ENCODE measurements at places on chromosomes 5 and 9.

- no peak for DNase-seq
Observed at GRCh38 chr9:4226331-4227250, 73.3 kb downstream of the GLIS3 start.

DNA sequence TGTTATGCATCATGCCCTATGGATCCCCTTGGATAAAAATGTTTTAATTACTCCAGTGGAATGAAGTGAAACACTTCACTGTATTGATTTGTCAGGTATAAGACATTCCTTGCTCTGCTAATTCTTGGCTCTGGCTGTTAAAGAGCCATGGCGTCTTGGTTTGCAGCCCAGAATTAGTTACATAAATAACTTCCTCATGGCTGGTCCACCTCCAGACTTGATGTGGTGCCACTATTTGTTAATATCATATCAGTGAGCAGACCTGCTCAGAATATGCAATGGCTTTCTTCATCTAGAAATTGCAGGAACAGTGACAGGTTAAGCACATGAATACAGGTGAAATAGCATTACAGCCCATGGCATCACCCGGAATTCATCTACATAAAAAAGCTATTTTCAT lies 446.9 kb upstream of the GRIN3A start:
- no peak for DNase-seq

- DNase-seq = peak; percentile 86
Observed at GRCh38 chr9:105054491-105054890, 126.5 kb upstream of the ABCA1 start.

DNA sequence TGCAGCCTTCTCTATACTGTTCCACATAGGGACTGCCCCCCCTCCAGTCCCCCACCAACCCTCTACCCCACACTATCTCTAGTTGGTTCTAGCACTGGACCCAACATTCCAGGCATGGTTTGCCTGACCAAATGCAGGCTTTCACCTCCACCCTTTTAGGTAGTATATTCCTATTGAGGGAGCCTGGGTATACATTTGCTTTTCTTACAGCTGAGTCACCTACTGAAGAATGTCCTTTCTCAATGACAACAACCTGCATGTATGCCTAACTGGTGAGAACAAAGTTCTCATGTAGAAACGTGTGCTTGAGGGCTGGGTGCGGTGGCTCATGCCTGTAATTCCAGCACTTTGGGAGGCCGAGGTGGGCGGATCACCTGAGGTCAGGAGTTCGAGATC lies 8.2 kb downstream of the TNIP1 start:
- DNase-seq = peak; percentile 79

GRCh38 chr5:13478831-13479465 lies 465.5 kb downstream of the DNAH5 start:
- DNase-seq = peak; percentile 47

DNA sequence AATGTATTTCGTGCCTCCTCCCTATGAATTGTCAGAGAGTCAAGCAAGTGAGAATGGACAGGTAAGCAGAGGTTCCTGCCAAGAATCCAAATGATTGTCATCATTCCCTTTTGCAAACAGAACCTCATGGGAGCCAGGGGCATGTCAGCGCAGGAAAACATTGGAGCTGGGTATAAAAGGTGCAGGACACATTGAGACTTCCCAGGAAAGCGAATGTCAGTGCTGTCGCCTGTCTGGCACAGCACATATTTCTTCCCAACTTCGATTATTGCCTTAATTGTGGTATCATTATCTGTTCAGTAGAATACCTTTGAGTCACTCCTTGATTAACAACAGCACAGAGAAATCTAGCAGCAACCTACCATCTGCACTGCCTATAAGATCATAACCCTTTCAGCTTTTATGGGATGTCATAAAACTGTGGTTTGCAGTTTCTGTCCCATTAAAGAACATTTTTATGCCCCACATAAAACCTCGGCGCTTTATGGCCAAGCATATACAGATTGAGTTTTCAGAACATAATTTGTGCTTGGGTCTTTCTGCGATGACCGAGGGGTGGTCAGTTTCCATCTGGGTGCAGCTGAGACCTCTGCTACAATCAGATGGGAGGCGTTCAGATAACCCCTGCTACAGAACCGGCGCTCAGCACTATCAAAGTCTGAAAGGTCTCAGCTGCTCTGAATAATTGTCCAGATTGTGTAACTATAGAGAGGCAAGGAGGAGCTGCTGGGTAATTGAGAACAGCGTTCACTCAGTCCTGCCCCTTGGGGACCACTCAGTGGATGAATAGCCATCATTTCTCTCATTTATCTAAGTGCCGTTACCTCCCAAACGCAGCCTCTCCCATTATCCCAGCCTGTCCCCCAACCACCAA lies 30.9 kb upstream of the WWC1 start:
- no peak for DNase-seq

DNA sequence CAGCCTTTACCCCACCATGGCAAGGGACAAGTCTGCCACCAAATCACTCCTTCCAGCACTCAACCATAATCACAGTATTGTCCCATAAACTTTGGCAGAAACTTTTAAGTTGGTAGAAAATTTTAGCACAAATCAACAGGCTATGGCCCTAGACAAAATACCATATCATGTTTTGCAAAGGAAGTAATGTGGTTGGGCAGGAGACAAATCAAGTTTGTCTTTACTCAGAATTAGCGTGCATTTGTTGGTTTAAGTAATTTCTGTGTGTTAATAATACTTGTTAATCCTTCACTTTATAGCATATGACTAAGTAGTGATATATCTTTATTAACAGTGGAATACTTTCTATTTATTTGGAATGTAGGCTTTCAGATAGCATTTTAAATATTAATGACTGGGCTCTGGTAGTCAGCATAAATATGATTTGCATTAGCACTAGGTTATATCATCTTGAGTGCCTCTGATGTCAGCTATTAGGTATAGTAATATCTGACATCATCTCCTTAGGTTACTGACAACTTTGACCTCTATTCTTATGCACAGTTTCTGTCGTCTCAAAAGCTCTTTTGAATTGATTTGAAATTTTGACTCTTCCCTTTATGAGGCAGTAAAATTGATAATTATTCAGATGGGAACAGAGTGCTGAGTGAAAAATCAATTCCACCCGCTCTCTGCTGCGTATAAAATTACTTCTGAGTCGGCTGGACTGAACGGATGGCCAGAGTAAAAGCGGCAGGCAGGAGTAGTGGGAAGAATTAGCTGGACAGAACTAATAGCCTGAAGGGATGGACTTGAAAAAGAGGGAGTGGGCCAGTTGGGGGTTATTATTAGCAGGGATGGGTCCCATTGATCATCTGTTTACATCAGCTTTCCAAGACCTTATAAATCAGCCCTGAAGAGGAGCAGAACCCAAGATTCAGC lies 40.1 kb upstream of the TLX3 start:
- no peak for DNase-seq

DNA sequence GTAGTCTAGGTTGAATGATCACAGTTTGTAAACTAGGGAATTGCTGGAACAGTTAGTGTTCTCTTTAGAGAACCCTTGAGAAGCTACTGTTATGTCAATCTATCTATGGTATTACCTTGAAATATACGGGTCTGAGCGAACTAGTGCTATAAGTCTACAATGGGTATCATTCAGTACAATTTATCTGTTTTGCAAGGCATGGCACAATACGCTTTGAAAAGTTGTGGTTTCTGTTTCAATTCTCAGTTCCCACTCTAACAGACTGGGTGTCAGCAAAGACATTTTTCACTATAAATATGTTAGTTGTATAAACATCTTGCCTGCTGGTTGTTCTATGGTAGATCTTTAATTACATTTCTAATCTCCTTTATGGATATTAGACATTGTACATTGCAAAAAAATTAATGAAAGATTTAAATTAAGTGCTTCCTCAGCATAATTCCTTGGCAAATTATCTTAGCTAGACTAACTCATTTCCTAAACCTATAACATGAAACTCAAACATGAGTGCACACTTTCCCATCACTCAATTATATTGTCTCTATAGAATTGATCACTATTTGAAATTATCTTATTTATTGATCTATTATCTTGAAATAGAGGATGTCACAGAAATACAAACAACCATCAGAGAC lies 24.9 kb upstream of the SLCO6A1 start:
- DNase-seq = no peak

GRCh38 chr9:82271106-82271561 lies 282.6 kb downstream of the SPATA31D1 start:
- peak; percentile 99 for DNase-seq

DNA sequence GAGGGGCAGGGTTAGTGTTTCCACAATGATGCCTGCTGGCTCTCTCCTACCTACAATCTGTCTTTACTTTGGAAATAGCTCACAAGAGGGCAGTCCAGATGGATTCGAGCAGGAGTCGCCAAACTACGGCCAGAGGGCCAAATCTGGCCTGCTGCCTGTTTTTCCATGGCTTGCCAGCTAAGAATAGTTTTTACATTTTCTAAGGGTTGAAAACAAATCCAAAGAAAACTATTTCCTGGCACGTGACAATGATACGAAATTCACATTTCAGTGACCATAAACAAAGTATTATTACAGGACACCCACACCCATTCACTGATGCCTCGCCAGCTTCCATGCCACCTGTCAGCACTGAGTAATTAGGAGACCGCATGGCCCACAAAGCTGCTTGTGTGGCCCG lies 162.9 kb upstream of the WWC1 start:
- DNase-seq = peak; percentile 62

GRCh38 chr5:176658007-176658599 lies 10.8 kb downstream of the TSPAN17 start:
- peak; percentile 70 for DNase-seq

GRCh38 chr5:170306381-170306831 lies 8.8 kb upstream of the LCP2 start:
- peak; percentile 81 for DNase-seq

DNA sequence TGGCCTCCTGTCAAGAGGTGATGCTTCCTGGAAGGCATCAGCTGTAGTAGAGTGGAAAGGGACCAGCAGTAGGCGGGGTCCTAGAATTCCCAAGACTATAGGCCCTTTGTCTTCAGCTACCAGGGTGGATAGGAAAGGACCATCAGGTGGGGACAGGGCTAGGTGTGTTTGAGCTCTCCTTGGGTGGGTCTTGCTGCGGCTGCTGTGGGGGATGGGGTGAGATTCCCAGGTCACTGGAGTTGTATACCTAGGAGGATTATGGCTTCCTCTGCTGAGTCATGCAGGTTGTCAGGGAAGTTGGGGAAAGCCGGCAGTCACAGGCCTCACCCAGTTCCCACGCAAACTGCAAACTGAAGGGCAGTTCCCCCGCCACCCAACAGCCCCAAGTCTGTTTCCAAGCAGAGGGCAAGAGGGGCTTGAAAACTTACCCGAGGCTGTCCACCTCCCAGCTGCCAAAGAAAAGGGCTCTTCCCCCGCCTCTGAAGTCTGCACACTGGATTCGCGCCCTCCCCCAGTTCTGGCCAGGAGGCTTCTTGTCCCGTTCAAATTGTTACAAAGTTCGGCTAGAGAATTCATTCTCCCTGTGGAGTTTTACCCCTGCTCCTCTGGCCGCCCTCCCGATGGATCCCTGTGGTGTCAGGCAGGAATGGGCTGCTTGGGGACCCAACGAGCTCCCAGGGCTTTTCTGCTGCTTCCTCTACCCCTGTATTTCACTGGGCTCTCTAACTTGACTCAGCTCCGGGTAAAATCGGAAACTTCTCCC lies 23.0 kb upstream of the ECM2 start:
- no peak for DNase-seq

- no peak for DNase-seq
Observed at GRCh38 chr5:155342956-155343355, 329.4 kb downstream of the KIF4B start.

GRCh38 chr5:41815663-41816229 lies 54.5 kb downstream of the OXCT1 start:
- DNase-seq = no peak
